Panc1 (cell line): ENCODE measurements at places on chromosomes 12 and 14. TPM values are rescaled to one million over a fixed set of nuclear protein-coding genes. Genes with fewer than 3 reads are reported as not detected.

DNA sequence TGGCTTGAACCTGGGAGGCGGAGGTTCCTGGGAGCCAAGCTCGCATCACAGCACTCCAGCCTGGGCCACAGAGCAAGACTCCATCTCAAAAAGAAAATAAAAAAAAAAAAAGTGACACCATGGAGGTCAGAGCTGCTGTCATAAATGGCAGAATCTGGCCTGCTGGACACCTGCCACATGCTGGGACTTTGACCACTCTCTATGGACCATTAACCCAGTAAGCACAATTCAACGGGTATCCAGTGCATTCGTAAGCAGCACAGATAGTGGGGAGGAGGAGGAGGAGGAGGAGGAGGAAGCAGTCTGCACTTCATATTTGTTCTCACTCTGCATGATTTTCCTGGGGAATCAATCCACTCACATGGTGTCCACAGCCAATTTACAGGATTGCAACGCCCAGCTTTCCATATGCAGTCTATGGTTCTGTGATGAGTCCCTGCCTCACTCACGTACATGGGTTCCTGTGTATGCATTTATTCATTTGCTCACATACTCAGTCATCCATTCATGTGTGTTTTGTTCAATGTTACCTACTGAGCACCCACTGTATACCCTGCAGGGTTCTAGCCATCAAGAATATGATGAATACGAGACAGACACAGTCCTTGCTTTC lies 326.8 kb downstream of the GLT1D1 start:
- no peak overlapping the region for H3K27ac ChIP-seq
- no peak overlapping the region for H3K4me3 ChIP-seq
- no peaks in the 10 kb centered on the region for H3K36me3 ChIP-seq
- DNase-seq = no peak
- H3K27me3 ChIP-seq = no peaks in the 10 kb centered on the region

DNA sequence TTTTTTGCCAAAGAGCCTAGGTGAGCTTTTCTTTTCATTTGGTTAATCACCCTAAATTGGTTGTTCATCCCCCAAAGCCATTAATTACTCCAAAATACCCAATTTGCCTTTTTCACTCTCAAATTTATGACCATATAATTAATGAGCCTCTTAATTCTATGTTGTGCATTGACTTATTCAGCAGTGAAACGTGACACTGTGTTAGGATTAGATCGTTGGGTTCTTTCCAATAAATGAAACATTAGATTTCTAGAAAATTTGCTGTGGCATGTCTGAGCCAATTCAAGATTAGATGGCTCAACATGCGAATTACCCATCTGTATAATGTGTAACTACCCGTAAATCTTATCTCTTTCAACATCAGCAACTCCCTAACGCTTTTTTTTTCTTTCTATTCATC lies 273.4 kb downstream of the BMP4 start:
- no peak for DNase-seq
- H3K27me3 ChIP-seq = no peaks in the 10 kb centered on the region
- no peaks in the 10 kb centered on the region for H3K36me3 ChIP-seq
- no peak overlapping the region for H3K27ac ChIP-seq
- no peaks in the 10 kb centered on the region for H3K4me1 ChIP-seq
- H3K4me3 ChIP-seq = no peak overlapping the region

GRCh38 chr12:65171073-65171472 lies 1.7 kb downstream of the LEMD3 start:
- H3K36me3 ChIP-seq = peaks cover 3% of the 10 kb centered on the region
- H3K4me1 ChIP-seq = peaks cover 13% of the 10 kb centered on the region

DNA sequence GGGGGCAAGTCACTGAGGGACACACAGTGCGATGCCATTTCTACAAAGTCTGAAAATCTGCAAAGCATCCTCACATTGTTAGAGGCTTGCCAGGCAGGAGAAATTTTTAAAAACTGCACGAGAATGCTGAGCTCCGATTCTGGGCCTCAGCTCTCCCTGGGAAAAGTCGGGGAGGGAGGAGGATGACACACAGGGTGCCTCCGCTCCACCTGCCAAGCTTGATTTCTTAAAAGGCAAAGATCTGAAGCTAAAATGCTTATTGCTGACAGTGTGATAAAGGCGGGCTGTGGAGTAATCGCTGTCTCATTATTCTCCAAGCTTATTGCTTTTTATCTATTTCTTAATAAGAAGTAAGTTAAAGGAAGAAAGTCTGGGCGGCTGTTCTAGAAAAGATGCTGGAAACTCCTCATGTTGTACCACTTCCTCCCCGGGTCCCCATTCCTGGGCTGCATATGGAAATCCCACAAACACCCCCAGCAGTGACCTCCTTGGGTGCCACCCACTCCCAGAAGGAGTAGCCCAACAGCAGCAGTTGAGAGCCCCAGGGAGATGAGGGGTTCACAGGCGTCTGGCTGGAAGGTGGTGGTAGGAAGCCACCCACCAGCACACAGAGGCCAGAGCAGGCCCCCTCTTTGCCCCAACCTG lies 55.0 kb downstream of the CCDC85C start:
- H3K36me3 ChIP-seq = no peaks in the 10 kb centered on the region
- H3K27me3 ChIP-seq = no peaks in the 10 kb centered on the region
- H3K4me1 ChIP-seq = peaks cover 61% of the 10 kb centered on the region
- DNase-seq = no peak
- H3K4me3 ChIP-seq = no peak overlapping the region

DNA sequence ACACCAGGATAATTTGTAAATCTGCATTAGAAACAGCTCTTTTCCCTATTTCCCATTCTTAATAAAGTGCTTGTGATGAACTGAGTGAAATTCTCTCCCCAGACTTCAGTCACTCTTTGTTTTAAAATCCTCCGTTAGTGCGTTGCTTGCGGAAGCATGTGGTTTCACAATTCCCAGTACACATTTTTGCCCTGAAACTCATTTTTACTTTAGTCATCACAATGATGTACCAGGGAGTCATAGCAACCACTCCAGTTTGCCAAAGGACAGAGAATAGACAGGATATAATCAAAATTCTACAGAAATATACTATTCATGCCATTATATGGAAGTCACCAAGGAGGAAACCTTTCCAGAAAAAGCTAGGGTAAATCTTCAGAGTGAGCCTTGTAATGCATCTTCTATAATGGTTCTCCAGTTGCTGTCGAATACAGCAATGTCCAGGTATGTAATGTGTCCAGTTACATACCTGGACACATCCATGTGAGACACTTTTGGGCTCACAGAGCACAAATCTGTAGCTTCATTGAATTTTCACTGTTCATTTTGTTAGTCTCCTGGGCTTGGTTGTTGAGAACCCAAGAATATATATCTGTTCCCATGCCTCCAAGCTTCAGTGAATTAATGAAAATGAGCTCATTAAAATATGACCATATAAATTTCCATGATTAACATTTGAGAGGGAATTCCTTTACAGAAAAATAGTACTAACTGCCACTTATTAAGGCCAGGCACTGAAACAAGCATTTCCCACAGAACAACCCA lies 57.8 kb downstream of the GPR135 start:
- no peak for DNase-seq
- H3K27me3 ChIP-seq = no peaks in the 10 kb centered on the region
- no peaks in the 10 kb centered on the region for H3K4me1 ChIP-seq
- no peak overlapping the region for H3K27ac ChIP-seq

GRCh38 chr12:113208041-113208934 lies 13.0 kb upstream of the TPCN1 start:
- no peak overlapping the region for H3K4me3 ChIP-seq
- H3K4me1 ChIP-seq = no peaks in the 10 kb centered on the region
- H3K27me3 ChIP-seq = no peaks in the 10 kb centered on the region

DNA sequence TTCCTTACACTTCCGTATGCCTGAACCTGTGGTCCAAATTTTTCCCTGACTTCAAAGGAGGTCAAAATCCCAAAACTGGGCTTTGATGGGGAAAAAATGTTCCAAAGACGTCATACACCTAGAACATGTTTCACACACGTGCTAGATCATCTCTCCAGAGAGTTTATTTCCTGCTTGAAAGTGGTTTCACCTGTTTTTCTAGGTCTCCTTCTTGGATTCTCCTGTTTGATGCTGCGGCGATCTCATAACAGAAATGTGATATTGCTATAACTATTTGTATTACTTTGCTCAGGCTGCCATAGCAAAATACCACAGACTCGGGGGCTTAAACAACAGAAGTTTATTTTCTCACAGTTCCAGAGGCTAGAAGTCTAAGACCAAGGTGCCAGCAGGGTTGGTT lies 19.7 kb upstream of the TMCC3 start:
- H3K27me3 ChIP-seq = peaks cover 18% of the 10 kb centered on the region
- no peak for DNase-seq
- no peaks in the 10 kb centered on the region for H3K4me1 ChIP-seq
- H3K27ac ChIP-seq = no peak overlapping the region
- no peak overlapping the region for H3K4me3 ChIP-seq

The YLPM1 gene
- 38.9 TPM for total RNA-seq

The MTA1 gene
- total RNA-seq = 105 TPM

The CLECL1 gene
- not detected for total RNA-seq
